ENCODE measurements at places on chromosomes 13 and 19.

GRCh38 chr19:8323781-8324185 is 2.5 kb downstream of the RPS28 start:
- DNase-seq, result no peak

GRCh38 chr19:3720349-3720917 is 12.2 kb downstream of the TJP3 start:
- DNase-seq, result no peak

DNA sequence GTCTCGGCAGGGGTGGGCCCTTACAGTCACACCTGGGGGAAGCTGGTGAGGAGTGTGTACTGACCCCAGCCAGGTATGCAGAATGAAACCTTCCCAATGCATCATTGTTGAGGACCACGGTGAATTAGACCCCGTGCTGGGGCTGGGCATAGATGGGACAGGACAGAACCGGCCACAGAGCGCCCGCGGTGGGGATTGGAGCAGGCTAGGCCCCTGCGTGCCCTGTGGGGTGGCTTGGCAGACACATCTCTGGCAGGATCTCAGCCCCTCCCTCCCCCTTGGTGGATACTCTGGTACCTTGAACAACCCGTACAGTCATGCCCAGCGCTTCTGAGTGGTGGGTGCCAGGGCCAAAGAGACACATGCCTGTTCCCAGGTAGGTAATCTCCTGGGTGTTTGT is 200.6 kb downstream of the TEX29 start:
- DNase-seq, result no peak

GRCh38 chr19:56476651-56477428 is at the start of gene ZNF667:
TSS of gene ZNF667 (minus strand) at chr19:56477345. CDS start at chr19:56462370, 14,975 bp downstream.
- DNase-seq, result peak; percentile 12

- no peak for DNase-seq
Observed at GRCh38 chr19:45385392-45386221, 15.2 kb upstream of the ERCC2 start.

GRCh38 chr13:41064493-41064892 is 3.2 kb downstream of the WBP4 start:
- no peak for DNase-seq

GRCh38 chr19:52190487-52191293 is 838 bp downstream of the PPP2R1A start:
- no peak for DNase-seq

DNA sequence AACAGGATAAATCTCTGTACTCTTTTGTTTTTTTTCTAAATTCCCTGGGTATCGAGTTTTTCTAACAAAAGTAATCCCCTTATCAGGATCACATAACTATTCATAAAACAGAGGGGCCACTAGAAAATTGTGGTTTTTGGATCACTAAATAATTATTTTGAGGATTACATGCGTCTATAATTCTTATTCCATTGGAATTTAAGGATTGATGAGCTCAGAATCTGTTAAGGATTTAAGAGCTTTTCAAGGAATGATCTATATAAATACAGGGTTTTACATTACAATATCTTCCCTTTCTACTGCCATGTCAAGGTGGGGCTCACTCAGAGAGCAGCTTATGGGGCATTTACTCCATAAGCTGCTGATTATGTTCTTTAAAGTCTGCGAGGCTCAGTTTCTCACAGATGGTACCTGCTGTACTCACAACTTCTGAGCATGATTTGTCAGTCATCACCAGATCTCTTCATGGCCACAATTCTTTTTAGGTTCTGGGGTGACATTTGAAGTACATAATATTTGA is 449.8 kb downstream of the PCDH17 start:
- DNase-seq, result no peak

- DNase-seq, result no peak
Observed at GRCh38 chr13:25478186-25478585, 106.4 kb downstream of the ATP8A2 start.

GRCh38 chr19:51124729-51125128 is at the start of gene SIGLEC9:
TSS of gene SIGLEC9 (plus strand) at chr19:51124906. CDS start at chr19:51124975, 69 bp downstream.
- no peak for DNase-seq

DNA sequence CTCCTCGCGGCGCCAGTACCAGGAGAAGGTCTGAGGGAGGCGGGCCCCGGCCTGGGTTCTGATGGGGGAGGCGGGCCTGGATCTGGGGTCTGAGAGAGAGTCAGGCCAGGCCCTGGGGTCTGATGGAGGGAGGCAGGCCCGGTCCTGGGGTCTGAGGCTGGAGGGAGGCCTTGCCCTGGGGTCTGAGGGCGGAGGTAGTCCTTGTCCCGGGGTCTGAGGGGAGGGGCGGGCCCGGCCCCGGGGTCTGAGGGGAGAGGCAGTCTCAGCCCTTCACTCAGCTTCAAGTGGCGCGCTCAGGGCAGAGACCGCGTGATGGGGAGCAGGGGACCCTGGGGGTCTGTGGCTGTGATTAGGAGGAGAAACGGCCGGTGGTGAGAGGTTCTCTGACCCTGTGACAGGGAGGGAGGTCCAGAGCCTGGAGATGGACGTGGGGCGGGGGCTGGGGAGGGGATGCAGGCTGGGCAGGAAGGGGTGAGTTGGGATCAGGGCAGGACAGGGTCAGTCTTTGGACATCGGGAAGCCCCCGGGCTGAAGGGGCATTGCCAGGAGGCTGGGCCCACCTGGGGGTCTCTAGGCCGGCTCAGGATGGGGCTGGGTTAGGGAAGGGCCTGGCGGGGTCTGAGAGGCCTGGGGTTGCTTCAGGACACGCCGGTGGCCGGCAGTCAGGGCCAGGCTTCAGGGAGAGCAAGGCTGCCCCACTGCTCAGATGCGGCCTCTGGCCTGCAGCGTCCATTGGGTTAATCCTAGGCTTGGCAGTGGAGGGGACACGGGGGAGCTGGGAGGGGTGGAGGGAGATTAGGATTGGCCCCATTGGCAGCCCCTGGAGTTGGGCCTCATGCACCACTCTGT is 18.7 kb downstream of the HCN2 start:
- no peak for DNase-seq

GRCh38 chr19:33781996-33782395 is 14.7 kb upstream of the KCTD15 start:
- no peak for DNase-seq

DNA sequence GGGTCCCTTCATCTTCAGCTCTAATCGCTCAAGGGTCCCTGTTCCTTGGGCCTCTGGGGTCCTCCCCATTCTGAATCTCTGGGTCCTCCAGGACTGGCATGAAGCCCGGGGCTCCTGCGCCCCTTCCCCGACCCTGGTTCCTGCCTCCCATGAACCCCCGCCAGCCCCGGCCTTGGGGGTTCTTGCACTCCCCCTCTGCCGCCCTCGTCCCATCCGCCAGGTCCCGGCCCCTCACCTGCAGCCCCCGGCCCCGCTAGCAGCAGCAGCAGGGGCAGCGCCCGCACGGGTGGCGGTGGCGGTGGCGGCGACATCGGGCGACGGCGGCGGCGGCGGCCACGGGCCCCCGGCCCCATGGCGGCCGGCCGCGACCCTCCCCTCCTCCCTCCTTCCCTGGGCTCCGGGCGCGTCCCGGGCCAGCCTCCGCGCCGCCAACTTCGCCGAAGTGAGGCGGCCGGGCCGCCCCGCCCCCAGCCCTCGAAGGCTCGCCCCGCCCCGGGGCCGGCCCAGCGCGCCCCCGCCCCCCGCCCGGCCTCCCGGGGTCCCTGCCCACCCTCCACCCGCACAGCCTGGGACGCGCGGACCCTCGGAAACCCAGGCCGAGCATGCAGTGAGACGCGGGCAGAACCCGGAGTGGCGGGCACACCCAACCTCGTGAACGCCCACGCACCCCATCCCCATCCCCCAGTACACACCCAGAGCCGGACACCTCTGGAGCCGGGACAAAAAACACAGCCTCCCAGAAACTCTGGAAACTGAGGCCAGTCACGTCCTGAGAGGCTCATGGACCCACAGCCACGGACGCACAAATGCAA is at the start of gene NOTCH3:
Gene NOTCH3, minus strand, starts transcription at position 443 of the 812 bp plus-strand sequence. Its CDS starts 90 bp downstream, at position 353.
- DNase-seq, result no peak

DNA sequence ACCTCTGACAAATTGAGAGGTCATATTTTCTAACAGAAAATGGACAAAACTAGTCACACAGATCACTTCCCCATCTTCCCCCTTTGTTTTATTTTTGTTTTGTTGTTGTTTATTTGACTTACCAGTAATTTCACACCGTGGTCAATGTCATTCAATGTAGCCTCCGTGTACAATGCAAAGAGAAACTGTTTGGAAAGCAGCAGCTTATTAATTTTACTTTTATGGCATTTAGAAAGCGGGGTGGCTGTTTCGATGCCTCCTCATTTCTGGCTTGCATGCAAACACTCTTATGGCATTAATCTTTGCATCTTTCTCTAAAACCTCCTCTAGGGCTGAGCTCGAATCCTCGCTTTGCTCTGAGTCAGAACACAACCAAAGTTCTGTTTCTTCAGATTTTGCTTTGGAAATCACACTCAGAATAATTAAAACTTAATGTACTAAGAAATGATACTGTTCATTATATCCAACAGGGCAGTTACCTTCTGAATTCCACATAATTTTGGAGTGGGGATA is 77.0 kb downstream of the ZNF536 start:
- DNase-seq, result no peak

DNA sequence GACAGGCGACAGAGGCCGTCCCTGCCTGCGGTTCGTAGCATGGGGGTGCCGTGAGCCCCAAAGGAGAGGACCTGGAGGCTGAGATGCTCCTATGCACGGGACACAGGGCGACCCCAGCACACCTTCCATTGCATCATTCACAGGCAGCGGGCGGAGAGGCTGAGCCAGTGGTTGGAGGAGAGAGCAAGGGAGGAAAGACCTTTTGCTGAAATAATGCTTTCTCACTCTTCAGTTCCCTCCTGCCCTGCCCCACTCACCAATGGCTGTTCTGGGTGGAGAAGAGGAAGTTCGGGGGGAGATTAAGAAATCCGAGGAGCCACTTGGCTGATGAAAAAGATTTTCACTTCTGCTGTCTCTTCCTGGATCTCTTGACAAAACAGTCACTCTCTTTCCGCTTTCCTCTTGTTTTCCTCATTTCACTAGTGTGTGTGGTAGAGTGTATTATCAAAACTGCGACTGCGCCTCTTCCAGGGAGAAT is at the start of gene NLRP12:
Gene NLRP12, minus strand, starts transcription at position 181 of the 478 bp plus-strand sequence. Its CDS starts 140 bp downstream, at position 41.
- DNase-seq, result no peak

- DNase-seq, result no peak
Observed at GRCh38 chr19:12769689-12770088, 5.7 kb downstream of the HOOK2 start.

- no peak for DNase-seq
Observed at GRCh38 chr13:95087746-95088305, 213.4 kb downstream of the ABCC4 start.

DNA sequence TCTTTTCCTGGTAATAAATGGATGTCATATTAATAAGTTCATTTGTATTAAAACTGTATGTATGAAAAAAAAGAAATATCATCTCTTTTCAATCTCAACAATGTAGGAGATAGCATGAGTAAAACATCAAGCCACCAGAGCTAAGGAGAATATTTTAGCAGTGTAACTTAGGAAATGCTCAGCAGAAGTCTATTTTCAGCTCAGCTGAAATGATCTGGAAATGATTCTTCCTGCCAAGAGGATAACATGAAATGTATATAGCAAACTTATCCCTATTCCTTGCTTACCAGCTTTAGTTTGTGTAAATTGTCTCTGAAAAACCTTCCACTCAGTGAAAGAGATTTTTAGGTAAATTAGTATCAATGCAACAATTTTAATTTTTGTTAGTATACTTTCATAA is 1194.4 kb downstream of the SLITRK1 start:
- no peak for DNase-seq

GRCh38 chr13:40777166-40777808 is 6.3 kb upstream of the MRPS31 start:
- no peak for DNase-seq

- no peak for DNase-seq
Observed at GRCh38 chr13:114315074-114315785, 927 bp downstream of the CHAMP1 start.

DNA sequence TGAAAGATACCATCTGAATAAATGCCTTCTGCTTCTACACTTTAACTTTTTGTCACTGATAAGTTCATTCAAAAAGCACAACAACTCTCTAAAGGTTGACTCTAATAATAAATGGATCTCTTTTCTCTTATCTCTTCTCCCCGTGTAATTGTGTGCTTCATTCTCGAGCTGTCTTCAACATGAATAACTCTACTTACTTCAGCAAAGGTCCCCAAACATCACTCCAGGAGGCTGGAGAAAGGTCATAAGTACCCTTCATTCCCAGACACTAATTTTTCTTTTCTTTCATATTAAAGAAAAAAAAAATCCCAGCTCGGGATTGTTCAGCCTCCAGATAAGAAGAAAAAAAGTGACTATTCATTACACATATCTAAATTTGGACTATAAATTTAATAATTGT is 222.2 kb downstream of the FOXO1 start:
- DNase-seq, result no peak

DNA sequence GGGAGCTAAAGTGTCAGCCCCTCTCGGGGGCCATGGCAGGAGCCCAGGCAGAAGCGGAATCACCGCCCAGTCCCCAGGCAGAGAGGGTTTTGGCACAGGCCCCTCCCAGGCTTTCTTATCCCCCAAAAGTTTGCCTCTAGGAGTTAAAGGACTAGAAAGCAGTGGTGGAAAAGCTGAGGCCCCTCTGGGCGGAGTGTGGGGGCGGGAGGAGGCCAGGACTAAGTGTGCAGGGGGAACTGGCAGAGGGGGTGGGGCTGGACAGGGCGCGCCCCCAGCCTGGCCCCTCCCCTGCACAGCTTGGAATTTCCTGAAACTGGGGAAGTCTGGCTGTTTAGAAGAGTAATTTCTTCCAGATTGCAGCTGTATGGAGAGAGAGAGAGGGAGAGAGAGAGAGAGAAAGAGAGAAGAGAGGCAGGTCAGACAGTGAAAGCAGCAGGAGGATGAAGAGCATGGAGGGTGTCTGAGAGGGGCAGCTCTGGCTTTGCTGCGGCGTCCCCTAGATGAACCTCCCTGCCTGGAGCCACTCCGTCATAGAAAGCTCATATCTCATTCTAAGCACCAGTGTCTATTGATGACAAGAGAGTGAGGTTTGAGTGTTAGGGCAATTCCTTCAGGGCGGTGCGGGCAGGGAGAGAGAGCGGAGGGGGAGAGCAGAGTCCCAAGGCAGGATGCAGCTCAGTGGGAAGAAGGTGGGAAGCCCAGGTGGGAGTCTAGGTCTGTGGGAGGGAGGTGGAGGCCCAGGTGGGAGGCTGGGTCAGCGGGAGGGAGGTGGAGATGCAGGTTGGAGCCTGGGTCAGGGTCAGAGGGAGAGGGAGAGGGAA is at the start of gene CDC42EP5:
Gene CDC42EP5, minus strand, starts transcription at position 226 of the 821 bp plus-strand sequence. CDS start 7,749 bp downstream, outside the sequence.
- no peak for DNase-seq

DNA sequence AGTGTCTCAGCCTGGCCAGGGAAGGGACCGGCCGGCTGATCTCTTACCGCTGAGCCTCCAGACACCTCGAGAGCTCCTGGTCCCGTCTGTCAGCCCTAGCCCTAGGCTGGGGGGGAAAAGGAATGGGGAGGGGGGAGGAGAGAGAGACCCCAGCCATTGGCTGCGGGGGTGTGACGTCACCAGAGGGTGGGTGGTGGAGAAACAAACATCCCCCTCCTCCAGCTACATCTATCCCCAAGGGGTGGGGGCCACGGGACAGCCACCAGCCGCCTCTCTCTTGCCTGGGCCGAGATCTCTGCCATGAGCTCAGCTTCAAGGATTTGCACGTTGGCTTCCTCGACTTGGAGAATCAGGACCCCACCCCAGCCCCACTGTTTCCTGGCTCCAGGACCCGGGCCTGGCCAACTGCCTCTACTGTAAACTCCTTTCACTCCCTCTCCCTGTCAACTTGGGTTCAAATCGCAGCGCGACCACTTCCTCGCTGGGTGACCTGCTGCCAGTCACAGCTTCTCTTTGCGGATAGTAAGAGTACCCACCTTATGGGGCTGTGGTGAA is at the start of gene PRX:
Gene PRX, minus strand, starts transcription at position 88 of the 555 bp plus-strand sequence. CDS start 5,446 bp downstream, outside the sequence.
- DNase-seq, result no peak
